Stimulated activated CD4-positive, alpha-beta T cell treated with anti-CD3 and anti-CD28 coated beads, Interleukin-4, amount 100 ng/mL, for 4 hours (primary cell): ENCODE measurements at places on chromosomes 16 and 17.

GRCh38 chr16:58021661-58022551, 3.6 kb upstream of the MMP15 start:
- no peak for DNase-seq

DNA sequence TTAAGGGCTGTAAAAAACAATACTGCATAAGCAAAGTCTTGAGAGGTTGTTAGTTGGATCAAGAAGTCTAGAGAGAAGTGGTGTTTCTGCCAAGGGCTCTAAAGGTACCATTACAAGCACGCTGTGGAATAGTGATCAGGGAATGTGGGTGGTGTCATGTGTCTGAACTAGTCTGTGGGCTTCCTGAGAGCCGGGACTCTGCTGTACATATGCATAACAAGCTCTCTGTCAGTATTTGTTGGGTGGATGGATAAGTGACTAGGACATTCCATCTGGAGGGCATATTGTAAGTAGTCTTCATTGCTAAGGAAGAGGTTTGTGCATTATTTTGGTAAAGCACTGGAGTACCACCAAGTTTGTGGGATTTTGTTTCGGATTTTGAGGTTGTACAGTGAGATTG, 209.5 kb downstream of the LGALS9B start:
- no peak for DNase-seq

- DNase-seq: no peak
These were observed at the start of gene FOXF1 for GRCh38 chr16:86510465-86511261. TSS of gene FOXF1 (plus strand) at chr16:86510527. CDS start at chr16:86510570, 43 bp downstream.

- DNase-seq: no peak
These were observed 209.4 kb upstream of the CIBAR2 start for GRCh38 chr16:85321509-85322271.

- no peak for DNase-seq
These were observed 62.2 kb downstream of the MPRIP start for GRCh38 chr17:17104494-17104893.

GRCh38 chr17:17043461-17044271, 1.4 kb downstream of the MPRIP start:
- no peak for DNase-seq

DNA sequence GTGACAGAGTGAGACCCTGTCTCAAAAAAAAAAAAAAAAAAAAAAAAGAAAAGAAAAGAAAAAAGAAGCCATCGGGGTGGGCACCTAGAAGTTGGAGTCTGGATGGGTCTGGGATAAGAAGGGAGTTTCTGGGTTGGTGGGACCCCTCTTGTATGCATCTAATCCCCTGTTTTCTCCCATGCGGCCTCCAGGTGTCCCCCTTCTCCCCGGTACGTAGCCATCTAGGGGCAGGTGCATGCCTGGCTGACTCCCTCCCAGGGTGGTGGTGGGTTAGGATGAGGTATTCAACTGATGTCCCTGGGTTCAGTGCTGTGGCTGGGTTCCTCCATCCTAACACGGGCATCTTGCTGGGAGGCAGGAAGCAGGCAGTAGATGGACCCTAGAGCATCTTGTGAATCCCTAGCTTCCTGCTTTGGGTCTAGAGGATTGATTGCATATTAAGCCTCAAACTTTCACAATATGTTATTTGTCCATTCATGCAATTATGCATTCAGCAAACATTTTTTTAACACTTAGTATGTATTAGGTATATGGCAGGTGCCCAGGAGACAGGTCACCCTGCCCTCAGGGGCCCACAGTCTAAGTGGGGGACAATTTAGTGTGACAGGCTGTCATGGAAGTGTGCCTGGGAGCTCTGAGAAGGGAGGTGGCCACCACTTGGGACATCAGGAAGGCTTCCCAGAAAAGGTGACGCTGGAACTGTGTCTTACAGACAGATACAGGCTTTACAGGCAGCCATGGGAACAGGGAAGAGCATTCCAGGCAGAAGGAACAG, 13.1 kb downstream of the FMNL1 start:
- peak; percentile 58 for DNase-seq

- DNase-seq: no peak
These were observed 37.9 kb upstream of the PIK3R6 start for GRCh38 chr17:8905331-8905730.

GRCh38 chr17:66633317-66633965, 201.5 kb upstream of the CACNG5 start:
- peak; percentile 6 for DNase-seq

GRCh38 chr16:85479972-85480726, 133.0 kb upstream of the GSE1 start:
- no peak for DNase-seq

DNA sequence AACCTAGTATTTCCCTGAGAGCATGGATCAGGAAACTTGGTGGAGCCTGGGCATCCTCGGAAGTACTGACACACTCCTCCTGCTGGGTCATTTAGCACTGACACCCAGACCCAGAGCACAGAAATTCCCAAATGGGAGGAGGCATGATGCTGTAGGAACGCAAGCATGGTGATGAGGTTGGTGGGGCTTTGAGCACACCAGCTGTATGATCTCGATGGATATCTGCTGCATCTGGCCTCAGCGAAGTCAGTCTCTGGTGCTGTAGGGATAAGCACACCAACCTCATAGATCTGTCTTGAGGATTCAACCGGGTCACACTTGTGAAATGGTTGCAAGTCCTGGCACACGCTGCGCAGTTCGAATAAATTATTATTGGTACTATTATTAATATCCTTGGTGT, 52.5 kb downstream of the SHISA6 start:
- no peak for DNase-seq

GRCh38 chr17:39954876-39955275, 7.9 kb upstream of the GSDMA start:
- DNase-seq: no peak

DNA sequence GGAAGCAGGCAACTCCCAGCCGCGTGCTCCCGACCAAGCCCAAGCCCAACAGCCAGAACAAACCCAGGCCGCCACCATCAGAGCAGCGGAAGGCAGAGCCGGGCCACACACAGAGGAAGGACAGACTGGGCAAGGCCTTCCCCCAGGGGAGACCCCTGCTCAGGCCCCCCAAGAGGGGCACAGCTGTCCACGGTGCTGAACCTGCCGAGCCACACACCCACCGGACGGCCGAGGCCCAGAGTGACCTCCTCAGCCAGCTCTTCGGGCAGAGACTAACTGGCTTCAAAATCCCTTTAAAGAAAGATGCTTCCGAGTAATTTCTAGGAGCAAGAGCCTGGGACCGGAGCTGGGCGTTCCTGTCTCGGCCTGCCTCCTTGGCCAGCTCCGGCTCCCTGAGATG, 14.1 kb upstream of the ZFPM1 start:
- DNase-seq: no peak

DNA sequence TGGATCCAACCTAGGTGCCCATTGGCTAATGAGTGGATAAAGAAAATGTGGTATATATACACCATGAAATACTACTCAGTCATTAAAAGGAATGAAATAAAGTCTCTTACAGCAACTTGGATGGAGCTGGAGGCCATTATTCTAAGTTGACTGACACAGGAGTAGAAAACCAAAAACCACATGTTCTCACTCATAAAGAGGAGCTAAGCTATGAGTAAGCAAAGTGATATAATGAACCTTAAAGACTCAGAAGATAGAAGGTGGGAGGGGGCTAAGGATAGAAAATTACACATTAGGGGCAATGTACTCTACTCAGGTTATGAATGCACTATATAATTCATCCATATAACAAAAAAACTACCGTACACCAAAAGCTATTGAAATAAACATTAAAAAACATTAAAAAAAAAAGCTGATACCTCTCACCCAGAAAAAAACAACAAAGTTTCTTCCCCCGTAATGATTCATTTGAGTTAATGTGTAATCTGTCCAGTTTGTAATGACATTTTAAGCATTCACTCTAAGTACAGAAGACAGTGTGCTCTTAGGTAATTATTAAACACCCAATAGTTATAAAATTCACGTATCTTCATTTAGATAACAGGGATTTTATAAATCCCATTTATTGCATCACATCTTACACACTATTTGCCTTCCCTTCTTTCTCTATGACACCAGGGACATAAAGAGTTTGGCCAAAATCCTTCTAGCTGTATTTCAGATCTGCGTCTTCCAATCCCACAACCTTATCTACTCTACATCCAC, 941.5 kb downstream of the CDH11 start:
- DNase-seq: no peak

DNA sequence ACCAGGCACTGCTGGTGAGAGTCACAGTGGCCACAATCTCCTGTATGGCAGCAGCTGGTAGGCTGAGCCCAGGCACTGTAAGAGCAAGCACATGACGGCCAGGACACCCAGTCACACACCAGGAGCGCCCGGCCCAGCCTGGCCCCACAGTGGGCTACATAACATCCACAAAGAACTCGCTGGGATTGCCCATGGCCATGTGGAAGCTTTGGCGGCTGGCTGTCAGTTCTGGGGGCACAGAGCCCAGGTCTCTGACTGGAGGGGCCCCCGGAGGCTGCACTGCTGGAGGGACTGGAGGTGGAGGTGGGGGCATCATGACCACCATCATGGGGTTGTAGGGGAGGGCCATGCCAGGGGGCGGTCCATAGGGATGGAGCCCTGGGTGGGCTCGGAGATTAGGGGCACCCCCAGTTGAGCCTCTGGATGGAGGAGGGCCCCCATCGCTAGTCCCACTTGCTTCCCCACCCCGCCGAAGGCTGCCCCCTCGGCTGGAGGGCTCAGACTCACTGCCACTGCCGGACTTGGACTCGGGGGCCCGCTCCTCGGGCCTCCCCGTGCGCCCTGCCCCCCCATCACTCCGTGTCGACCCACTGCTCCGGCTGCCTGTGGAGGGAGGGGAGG, 6.1 kb downstream of the ACADVL start:
- no peak for DNase-seq

DNA sequence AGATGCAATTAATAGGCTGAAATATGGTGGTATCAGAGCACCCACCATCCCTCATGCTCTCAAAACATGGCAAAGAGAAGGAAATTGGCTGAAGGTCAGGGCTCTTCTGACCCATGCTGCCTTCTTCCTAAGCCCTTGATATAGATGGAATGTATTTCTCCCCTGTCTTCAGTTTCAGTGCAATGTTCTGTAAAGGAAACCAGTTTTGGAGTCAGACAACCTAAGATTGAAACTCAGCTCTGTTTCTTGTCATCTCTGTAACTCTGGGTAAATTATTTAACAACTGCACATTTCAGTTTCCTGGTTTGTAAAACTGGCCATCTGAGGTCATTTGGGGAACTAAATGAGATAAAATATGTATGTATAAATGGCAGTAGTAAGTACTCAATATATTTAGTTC, 243.9 kb downstream of the CA10 start:
- DNase-seq: no peak
